ENCODE measurements at places on chromosomes 3 and 15. TPM values are rescaled to one million over a fixed set of nuclear protein-coding genes. Genes with fewer than 3 reads are reported as not detected.

CHRM5 gene
- 0.05 TPM for polyA plus RNA-seq

IGDCC3 gene
- polyA plus RNA-seq: 3.6 TPM

SEMA7A gene
- polyA plus RNA-seq: 3.8 TPM

ADGRG7 gene
- polyA plus RNA-seq: not detected

TGM4 gene
- polyA plus RNA-seq: not detected

NAALADL2 gene
- polyA plus RNA-seq: 7.8 TPM

PTPRG gene
- 30.8 TPM for polyA plus RNA-seq

FBXL22 gene
- polyA plus RNA-seq: 45.0 TPM

ACP3 gene
- 0.85 TPM for polyA plus RNA-seq

ALS2CL gene
- polyA plus RNA-seq: 7.2 TPM

MITF gene
- polyA plus RNA-seq: 9.4 TPM

CACNA2D3 gene
- 1.6 TPM for polyA plus RNA-seq

C2CD4A gene
- 0.12 TPM for polyA plus RNA-seq

VWA5B2 gene
- polyA plus RNA-seq: 0.31 TPM

GOLGA8G gene
- polyA plus RNA-seq: 0.35 TPM

COL6A6 gene
- polyA plus RNA-seq: 93.9 TPM

DNAH12 gene
- 0.26 TPM for polyA plus RNA-seq

GP9 gene
- 0.69 TPM for polyA plus RNA-seq

BLM gene
- 4.9 TPM for polyA plus RNA-seq

SMCO1 gene
- polyA plus RNA-seq: 1.6 TPM

CPB1 gene
- 1.2 TPM for polyA plus RNA-seq

POLQ gene
- polyA plus RNA-seq: 2.9 TPM

KLF15 gene
- polyA plus RNA-seq: 2.1 TPM

SH2D7 gene
- 0.36 TPM for polyA plus RNA-seq

TM4SF18 gene
- polyA plus RNA-seq: 13.5 TPM

NPAP1 gene
- 0.12 TPM for polyA plus RNA-seq

CCNB2 gene
- polyA plus RNA-seq: 21.2 TPM

RASA2 gene
- polyA plus RNA-seq: 12.7 TPM

RBSN gene
- 19.6 TPM for polyA plus RNA-seq

ILDR1 gene
- 0.53 TPM for polyA plus RNA-seq

NECTIN3 gene
- polyA plus RNA-seq: 18.5 TPM

NTRK3 gene
- 4.0 TPM for polyA plus RNA-seq

ATP8B4 gene
- polyA plus RNA-seq: 3.1 TPM

MUC20 gene
- polyA plus RNA-seq: 5.1 TPM

All from muscle of leg (tissue), 16 donors.